ENCODE measurements at places on chromosomes 6 and 20.

DNA sequence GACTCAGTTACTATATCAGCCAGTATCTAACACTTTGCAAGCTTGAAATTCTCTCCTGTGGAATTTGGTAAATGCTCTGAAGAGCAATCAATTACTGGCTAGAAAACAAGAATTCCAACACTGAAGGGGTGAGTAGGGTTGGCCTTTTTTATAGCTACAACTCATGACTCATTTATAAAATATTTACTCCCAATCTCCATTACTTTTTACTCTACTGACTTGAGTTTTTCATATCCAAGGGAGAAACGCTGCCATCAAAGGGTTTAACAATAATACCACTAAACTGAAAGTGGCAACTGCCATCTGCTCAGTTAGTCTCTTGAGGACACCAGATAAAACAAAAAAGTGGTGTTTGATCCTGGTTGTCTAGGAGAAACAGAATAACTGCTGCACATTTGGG is 203.1 kb downstream of the UBE3D start:
- no peak for DNase-seq

DNA sequence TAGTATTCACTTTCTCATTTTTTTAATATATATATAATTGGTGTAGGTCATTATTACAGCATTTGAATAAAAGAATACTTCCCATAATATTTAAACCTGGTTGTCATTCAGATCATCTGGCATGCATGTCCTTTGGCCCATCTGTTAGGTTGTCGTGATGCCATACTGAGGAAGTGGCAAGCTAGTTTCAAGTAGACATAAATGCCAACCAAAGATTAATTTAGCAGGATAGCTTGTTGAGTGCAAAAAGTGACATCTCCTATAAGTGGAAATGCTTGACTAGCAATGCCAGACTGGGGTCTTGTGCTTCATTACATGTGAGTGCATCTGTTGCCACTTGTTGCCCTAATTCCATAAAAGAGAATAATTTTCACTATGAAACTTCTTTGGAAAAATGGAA is 1044.7 kb downstream of the GRIK2 start:
- no peak for DNase-seq

GRCh38 chr6:37583261-37583660 is 83.6 kb upstream of the CCDC167 start:
- no peak for DNase-seq

GRCh38 chr6:130923350-130923749 is 96.1 kb downstream of the SMLR1 start:
- DNase-seq = no peak

DNA sequence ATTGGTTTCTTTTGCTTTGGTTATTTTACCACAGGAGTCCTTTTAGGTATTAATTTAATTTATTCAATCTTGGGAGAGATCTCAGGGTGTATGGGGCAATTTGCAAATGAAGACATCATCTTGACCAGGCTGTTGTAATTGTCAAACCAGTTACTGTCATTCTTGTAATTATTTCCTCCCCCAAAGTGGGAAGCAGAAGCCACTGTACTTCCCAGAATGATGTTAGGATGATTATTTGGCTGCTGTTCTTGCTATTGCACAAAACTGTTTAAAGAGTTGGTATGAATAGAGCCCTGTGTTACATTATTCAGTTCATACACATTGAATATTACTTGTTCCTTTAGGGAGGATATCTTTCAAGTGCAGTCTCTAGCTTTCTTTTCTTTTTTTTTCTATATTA is 1.7 kb downstream of the TAAR6 start:
- DNase-seq = no peak

GRCh38 chr6:155171747-155172449 is 91.9 kb upstream of the CLDN20 start:
- no peak for DNase-seq

- no peak for DNase-seq
Measured at GRCh38 chr6:30615958-30616810, 859 bp downstream of the PPP1R10 start.

DNA sequence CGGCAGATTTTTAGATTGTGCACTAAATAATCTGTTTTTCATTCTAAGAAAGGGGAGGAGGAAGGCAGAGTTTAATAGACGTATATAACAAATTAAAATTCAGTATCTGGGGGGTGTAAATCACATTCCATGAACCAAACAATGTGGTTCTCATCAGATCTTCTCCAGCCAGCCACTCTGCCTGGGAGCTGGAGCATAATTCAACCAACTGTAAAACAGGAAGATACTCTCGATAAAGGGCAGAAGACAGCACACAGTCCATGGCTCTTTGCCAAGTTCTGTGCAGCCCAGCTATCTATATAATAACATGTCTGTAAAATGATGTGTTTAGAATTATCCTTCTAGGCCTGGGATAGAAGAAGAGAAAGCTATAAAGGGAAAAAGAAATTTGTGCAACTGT is 289.9 kb upstream of the ZFP64 start:
- no peak for DNase-seq

- no peak for DNase-seq
Measured at GRCh38 chr6:43903739-43904290, 133.8 kb downstream of the VEGFA start.

- no peak for DNase-seq
Measured at GRCh38 chr6:150083839-150084238, 14.9 kb upstream of the ULBP3 start.

DNA sequence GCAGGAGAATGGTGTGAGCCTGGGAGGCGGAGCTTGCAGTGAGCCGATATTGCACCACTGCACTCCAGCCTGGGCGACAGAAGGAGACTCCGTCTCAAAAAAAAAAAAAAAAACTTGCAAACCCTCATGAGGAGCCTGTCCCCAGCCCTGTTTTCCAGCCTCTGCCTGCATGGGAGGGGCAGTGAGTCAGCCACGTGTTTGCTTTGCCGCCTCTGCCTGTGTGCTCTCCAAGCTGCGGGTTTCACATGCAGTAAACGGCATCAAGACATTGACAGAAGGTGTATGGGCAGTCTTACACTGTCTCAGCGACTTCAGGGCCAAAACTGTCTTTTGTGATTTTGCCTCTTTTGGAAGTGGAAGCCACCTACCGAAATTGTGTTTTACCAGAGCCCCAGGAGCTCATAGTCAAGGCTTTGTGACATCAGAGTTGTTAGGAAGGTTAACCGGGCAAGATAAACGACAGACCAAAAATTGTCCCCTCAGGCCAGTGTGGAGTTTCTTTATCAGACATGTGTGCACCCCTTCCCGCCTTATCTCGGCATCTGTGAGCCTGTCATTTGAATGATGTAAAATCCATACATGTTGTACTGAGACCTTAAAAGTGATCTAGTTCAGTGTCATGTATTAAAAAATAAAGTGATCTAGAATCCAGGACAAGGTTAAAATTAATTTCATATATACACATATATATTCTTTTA is 52.9 kb downstream of the RPP40 start:
- DNase-seq = no peak

- no peak for DNase-seq
Measured at GRCh38 chr20:41697861-41698559, 79.8 kb upstream of the CHD6 start.

DNA sequence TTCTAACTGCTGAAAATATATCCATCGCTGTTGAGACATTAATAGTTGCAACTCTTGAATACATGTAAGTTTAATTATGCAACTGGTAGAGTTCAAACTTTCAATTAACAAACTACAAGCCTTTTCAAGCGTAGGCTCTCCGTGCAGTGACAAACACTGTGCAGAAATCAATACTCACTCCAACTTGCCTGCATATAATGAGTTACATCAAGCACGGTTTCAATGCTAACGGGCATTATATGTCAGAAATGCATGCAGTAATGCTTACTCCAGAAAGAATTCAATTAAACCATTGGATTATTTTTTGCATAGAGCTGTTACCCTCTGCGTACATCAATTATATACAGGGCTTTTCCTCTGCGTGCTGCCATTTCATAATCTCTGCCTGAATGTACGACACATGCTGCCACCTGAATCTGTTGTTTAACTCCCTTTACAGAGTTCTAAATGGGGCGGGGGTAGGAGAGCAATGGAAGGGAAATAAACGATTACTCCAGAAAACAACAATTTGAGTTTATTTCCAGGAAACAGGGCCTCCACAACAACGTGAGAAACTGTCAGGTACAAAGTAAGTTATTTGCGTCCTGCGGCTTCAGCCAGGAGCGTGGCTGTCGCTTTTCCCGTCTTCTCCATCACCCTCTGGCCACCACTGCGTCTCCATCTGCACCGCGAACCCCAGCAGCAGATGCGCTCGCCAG is 1.8 kb downstream of the PTPRK start:
- no peak for DNase-seq

- no peak for DNase-seq
Measured at GRCh38 chr6:135875446-135875845, 23.9 kb downstream of the PDE7B start.

DNA sequence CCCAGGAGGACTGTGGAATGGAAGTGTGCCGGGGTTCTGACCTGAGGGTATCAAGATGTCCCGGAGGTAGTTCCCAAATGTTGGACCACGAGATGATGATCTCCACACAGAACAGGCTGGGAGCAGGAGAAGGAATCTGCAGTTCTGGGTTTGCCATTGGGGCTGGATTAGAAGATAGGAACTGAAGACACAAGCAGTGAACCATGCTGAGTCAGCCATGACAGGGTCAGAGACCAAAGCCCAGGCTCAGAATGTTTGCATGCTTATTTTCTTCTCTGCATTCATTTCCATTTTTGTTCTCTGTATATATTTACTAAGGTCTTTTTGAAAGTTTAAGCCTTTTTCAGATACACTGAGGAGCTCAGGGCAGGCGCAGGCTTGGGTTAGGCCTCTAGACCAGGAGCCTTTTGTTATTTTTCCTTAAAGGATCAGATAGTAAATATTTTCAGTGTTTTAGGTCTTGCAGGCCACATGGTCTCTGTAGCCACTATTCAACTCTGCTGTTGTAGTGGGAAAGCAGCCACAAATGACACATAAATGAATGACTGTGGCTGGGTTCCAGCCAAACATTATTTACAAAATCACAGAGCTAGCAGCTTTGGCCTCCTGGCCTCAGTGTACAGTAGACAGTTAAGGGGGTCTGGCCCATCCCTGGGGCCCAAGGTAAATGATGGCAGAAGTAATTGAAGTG is 28.5 kb downstream of the SLC35D3 start:
- no peak for DNase-seq

DNA sequence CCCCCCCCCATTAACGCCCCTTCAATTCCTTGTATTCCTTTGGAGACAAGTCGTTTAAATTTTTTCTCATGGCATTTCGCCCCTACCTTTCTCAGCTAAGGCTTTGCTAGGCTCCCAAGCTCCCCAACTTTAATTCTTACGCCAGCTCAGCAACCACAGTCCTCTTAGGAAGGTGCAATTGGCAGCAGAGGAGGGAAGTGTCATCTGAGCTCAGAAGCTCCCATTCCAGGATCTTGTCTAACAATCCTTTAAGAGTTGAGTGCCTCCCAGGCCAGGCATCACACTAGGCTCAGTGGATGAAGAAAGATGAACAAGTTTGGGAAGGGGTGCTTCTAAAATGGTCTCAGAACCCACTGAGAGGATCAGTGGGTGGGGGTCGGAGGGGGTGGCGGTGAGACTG is 131.2 kb upstream of the AKAP12 start:
- no peak for DNase-seq

- no peak for DNase-seq
Measured at GRCh38 chr6:158782432-158783166, 36.6 kb downstream of the EZR start.

DNA sequence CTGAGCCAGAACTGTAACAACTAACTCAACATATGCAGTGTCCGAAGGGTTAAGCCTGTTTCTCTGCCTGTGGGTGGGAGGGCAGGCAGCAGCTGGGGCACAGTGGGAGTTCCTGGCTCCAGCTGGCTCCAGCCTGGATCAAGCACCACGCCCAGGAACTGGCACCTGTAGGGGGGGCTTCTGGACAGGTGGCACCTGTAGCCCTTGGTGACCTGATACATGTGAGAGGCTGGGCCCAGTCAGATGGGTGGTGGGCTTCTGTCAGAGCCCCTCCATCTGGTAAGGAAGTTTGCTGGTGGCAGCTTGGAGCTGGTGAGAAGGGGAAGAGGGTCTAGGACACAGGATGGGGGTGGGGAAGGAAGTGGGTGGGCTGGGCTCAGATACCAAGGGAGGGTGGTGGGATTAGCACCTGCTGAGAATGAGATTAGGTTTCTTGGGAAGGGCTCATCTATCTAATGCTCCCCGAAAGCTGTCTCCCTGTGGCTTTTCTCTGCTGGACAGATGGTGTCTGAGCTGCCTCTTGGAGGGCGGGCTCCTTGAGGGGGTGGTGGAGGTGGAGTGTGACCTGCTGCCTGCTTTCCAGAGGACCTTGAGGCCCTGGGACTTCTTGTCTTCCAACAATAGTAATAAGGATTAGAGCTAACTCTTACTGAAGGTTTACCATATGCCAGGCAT is 28.5 kb downstream of the BCL2L1 start:
- DNase-seq = no peak

DNA sequence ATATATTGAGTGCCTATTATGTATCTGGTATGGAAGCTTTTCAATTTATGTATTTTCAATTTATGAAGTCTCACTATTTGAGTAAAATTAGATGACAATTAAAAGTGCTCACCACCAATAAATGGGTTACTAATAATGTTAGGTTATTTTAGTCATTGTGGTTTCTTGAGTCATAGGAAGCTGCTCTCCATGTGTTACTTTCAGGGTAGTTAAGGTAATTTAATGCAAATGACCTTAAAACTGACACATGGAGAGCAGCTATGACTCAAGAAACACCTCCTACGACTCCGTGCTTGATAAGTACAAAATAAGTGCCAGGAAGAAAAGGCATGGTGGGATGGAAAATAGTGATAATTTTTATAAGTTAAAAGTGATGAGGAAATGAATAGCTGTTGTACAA is 16.5 kb upstream of the TINAG start:
- no peak for DNase-seq

DNA sequence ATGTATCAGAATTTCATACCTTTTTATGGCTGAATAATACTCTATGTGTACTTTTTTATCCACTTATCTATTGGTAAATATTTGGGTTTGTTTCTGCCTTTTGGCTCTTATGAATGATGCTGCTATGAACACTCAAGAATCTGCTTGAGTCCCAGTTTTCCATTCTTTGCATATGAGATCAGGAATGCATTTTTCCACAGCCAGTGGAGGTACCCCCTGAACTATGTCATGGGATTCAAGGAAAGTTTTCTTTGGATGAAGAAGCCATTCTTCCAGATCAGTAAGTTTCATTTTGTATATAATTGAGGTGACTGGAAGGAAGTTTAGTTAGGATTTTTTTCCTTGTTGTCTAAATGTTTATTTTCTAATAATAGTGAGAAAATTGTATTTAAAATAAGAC is 40.9 kb downstream of the NKX2-4 start:
- no peak for DNase-seq

GRCh38 chr6:4930025-4930691 is 73.7 kb downstream of the RPP40 start:
- no peak for DNase-seq

DNA sequence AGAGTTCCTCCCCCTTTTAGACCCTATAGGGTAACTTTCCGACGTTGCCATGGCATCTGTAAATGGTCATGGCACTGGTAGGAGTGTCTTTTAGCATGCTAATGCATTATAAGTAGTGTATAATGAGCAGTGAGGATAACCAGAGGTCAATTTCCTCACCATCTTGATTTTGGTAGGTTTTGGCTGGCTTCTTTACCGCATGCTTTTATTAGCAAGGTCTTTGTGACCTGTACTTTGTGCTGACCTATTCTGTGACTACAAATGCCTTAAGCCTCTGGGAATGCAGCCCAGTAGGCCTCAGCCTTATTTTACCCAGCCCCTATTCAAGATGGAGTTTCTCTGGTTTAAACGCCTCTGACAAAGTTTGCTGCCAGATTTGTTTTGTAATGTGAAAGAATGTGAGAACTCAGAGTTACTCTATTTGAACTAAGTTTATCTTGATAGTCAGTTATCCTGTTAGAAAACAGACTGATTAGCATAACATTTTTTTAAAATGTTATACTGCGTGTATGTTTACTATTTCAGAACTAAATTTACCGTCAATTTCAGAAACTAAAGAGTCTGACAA is 111.3 kb upstream of the PRSS16 start:
- no peak for DNase-seq
